ENCODE measurements at places on chromosomes 4 and X. TPM values are rescaled to one million over a fixed set of nuclear protein-coding genes. Genes with fewer than 3 reads are reported as not detected.

GRCh38 chr4:127783026-127783769 is 1.1 kb downstream of the HSPA4L start:
- peak; percentile 93 for DNase-seq

GRCh38 chr4:73912191-73912590 is 43.0 kb downstream of the CXCL1 start:
- DNase-seq = no peak

PRDM5 gene
- total RNA-seq = 4.5 TPM

AWAT2 gene
- 0.88 TPM for total RNA-seq

RBMX2 gene
- 14.4 TPM for total RNA-seq

ASB12 gene
- total RNA-seq = not detected

MAP7D2 gene
- 0.84 TPM for total RNA-seq

CXCL5 gene
- not detected for total RNA-seq

- DNase-seq = no peak
These were observed 33.2 kb upstream of the MID1IP1 start for GRCh38 chrX:38768079-38768478.

- DNase-seq = no peak
These were observed 123.1 kb upstream of the CXorf66 start for GRCh38 chrX:140088438-140088837.

DNA sequence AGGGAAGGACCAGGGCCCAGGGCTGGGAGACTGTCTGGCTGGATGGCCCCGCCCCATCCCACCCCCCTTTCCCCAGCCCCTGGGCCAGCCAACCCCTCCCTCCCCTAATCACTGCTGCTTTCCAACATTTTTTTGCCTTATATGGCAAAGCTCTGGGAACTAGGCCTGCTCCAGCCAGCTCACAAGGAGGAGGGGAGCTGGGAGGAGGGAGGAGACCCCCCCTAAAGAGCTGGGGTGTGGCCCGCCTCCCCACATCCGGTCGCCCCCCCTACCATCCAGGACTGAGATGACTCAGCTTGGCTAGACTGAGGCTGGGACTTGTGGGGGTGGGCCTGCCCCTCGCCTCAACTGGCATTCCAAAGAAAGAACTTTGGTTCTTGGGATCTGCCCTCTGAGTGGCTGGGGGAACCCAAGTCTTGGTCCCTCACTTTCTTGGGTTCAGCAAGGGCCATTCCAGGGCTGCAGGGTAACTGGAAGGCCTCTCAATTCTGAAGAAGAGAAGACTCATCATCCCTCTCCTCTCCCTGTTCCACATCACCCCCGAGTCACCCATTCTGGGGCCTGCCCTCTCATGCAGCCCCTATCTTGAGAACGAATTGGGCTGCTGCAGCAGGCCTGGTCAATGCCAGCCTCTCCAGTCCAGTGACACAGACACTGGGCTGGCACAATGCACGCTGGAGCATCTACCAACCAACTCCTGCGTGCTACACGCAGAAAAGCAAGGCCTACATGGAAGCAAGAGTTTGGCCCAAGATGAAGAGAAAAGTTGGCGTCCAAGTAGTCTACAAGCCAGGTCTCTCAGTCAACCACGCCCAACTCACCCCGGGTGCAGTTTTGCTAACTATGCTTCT is 4.8 kb downstream of the FLNA start:
- peak; percentile 95 for DNase-seq

RTL3 gene
- not detected for total RNA-seq

DNA sequence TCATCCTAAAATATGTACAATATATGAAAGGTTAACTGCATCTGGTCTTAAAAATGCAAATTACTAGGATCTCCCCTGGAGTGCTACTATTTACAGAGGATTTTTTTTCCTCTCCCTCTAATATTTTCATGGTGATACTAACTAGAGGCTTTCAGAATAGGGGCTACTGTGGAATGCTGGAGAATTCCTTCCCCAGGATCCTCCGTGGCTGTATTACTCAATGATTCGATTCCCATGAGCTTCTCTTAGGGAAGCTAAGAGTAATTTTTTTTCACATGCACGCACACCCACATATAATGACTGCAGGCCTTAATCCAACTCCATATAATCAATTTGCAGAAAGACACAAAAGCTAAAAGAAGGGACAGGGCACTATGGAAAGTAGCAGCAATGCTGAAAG is 184.7 kb downstream of the ARHGAP6 start:
- no peak for DNase-seq

- DNase-seq = no peak
These were observed 451.1 kb upstream of the FAT1 start for GRCh38 chr4:187174749-187175148.

RHOH gene
- total RNA-seq = 3.4 TPM

TRIM60 gene
- not detected for total RNA-seq

DNA sequence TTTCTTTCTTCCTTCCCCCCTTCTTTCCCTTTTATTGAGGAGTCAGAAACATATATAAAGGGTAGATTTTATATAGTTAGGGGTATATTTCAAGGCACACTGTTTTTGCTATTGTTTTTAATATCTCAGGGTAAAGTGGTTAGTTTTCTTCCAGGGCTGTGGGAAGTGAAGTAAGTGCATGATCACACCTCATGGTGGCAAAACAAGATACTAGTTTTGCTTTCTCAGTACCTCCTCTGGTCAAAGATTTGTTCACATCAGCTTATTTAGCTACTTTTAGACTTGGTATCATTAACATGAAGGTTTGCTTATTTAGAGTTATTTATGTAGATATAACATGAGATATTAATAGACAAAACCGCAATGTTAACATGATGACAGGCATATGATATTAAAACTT is 21.8 kb downstream of the ADAM29 start:
- DNase-seq = no peak

TIGD4 gene
- total RNA-seq = 0.36 TPM

DNA sequence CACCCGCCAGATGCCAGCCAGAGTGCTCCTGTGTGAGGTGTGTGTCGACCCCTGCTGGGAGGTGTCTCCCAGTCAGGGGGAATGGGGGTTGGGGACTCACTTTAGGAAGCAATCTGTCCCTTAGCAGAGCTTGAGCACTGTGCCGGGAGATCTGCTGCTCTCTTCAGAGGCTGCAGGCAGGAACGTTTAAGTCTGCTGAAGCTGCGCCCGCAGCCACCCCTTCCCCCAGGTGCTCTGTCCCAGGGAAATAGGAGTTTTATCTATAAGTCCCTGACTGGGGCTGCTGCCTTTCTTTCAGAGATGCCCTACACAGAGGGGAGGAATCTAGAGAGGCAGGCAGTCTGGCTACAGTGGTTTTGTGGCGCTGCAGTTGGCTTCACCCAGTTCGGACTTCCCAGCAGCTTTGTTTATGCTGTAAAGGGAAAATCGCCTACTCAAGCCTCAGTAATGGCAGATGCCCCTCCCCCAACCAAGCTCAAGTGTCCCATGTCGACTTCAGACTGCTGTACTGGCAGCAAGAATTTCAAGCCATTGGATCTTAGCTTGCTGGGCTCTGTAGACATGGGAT is 80.8 kb downstream of the CCSER1 start:
- DNase-seq = no peak
